Activated naive CD8-positive, alpha-beta T cell treated with anti-CD3 and anti-CD28 coated beads for 36 hours (primary cell): ENCODE measurements at places on chromosomes 7 and 10. TPM values are rescaled to one million over a fixed set of nuclear protein-coding genes. Genes with fewer than 3 reads are reported as not detected.

GALNT17 gene
- not detected for total RNA-seq

- H3K4me3 ChIP-seq = no peak overlapping the region
- no peaks in the 10 kb centered on the region for H3K27me3 ChIP-seq
- no peak for DNase-seq
- H3K4me1 ChIP-seq = no peaks in the 10 kb centered on the region
- peaks cover 2% of the 10 kb centered on the region for H3K36me3 ChIP-seq
Observed at GRCh38 chr7:17105701-17106100, 192.8 kb upstream of the AHR start.

DNA sequence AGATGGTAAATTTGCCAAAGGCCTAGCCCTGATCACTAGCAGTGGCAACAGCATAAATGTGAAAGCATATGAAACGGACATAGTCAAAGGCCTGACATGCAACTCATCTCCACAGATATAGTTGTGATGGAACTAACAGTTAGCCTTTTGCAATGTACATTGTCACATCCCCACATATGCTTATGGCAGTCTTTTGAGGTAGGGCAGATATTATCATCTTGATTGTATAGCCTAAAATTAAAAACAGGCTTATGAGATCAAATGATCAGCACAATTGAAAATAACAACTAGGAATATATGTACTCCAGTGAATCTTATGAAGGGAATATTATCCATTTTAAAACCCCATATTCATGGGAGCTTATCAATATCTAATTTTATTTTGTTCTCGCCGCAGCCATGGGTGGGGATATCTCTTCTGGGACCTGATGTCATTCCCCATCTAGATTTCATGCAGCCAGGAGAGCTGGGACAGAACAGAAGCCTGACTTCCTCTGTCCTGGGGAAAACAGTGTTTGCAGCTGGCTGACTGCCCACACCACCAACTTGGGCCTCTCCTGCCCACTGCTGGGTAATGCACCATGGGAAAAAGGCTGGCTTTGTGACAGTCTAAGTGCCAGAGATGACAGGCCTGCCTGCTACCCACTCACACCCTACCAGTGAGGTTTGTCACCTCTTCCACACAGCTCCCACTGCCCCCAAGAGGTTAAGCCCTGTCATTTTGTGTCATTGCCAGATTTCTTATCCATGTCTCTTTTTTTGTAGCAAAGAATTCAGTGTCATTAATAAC, 180.2 kb upstream of the FZD1 start:
- H3K27ac ChIP-seq = no peak overlapping the region
- no peaks in the 10 kb centered on the region for H3K36me3 ChIP-seq
- no peaks in the 10 kb centered on the region for H3K27me3 ChIP-seq
- peak; percentile 5 for DNase-seq
- peaks cover 28% of the 10 kb centered on the region for H3K4me1 ChIP-seq
- H3K4me3 ChIP-seq = no peak overlapping the region

DNA sequence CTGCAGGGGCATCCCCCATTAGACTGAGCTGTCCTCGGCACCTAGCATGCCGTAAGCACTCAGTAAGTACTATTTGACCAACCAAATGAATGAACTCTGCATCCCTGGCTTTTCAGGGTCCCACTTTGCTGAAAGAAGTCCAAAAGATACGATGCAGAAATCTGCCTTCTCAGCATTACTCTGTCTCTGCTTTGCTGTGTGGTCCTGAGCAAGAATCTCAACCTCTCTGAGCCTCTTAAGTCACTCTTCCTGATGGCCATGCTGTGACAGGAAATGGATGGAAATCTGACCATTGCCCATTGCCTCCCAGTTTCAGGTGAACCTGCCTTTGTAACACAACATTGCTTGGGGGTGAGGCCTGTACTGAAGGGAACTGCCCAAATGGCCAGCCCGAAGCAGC, 48.0 kb downstream of the GPAM start:
- no peaks in the 10 kb centered on the region for H3K36me3 ChIP-seq
- no peaks in the 10 kb centered on the region for H3K27me3 ChIP-seq
- H3K4me3 ChIP-seq = no peak overlapping the region
- DNase-seq = no peak

- no peaks in the 10 kb centered on the region for H3K4me1 ChIP-seq
Observed at GRCh38 chr7:84950836-84951235, 236.0 kb downstream of the SEMA3D start.

DNA sequence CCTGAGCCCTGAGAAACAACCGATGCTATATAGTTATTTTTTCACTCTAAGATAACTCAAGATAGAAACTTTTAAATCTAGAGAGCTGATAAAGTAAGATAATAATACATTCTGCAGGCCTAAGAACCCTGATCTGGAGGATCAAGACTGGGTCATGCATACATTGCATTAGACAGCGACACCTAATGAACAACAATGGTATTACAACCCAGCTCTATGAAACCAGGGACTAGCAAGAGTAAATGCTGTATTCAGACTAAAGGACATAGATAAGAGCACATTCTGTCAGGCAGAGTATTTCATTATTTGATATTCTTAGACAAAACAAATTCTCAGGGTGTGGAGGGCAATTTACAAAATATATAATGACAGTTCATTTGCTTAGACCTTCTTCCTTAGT, 148.6 kb downstream of the GRK5 start:
- no peak overlapping the region for H3K4me3 ChIP-seq
- H3K27me3 ChIP-seq = no peaks in the 10 kb centered on the region
- H3K36me3 ChIP-seq = peaks cover 39% of the 10 kb centered on the region
- no peak overlapping the region for H3K27ac ChIP-seq
- DNase-seq = no peak
